ENCODE measurements at places on chromosomes 16 and 17. TPM values are rescaled to one million over a fixed set of nuclear protein-coding genes. Genes with fewer than 3 reads are reported as not detected.

DNA sequence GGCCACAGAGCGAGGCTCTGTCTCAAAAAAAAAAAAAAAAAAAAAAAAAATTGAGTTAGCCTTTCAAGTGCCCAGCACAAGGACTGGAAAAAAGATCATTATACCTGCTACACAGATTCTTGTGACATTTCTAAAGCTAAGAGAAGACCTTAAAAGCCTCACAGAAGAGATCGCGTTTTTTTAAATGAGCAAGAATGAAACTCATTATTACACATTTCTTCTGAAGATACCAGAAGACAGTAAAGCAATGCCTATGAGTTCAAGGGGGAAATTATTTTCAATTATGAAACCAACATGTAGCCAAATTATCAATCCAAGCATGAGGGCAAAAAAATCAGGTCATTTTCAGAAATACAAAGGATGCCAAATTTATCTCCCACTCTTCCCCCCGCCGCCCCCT, 56.8 kb downstream of the MED13 start:
- no peak for DNase-seq

DNA sequence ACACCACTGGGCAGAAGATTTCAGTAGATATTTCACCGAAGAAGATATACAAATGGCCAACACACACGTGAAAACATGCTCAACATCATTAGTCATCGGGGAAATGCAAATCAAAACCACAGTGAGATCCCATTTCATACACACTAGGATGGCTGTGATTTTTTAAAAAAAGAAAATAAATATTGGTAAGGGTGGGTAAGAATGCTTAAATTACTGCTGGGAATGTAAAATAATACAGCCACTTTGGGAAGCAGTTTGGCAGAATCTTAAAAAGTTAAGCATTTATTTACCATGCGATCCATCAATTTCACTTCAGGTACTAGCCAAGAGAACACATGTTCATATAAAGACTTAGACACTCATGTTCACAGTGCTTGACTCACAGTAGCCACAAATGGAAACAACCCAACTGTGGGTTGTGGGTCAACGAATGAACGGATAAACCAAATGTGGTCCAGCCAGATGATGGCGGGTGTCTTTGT, 6.5 kb upstream of the C16orf74 start:
- DNase-seq: peak; percentile 51

DNA sequence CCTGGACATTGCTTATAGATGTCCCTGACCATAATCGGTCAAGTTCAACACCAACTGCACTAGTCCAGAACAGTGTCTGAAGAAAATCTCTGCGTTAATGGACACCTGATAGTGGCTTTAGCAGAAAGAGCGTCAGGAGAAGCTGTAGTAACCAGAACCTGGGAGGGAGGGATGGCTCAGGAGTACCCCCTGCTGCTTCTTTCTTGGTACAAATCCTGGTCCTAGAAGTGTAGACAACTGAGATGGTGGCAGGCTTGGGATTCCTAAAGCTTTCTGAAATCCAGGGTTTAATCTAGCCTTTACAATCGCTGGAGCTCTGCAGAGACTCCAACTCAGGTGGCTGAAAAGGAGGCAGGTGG, 5.4 kb downstream of the MAP3K14 start:
- no peak for DNase-seq

- DNase-seq: no peak
Measured at GRCh38 chr17:3594051-3594800, 15.0 kb downstream of the TRPV1 start.

DNA sequence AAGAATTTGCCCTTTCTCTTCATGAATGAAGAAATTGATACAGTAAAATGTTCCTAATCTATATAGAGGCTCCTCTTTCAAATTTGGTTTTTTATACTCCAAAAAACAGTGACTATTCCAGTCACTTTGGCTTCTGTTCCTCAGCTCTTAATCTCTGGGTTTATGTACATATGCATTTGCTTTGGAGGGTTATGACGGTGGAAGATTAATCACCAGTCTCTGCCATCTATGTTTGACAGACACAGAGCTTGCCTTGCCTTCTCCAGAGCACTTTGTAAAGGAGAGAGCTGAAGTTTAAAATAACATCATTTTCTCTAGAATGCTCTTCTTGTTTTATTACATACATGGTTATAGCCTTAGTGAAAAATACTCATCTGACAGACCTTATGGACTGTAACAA, 99.3 kb downstream of the NLK start:
- DNase-seq: no peak

DNA sequence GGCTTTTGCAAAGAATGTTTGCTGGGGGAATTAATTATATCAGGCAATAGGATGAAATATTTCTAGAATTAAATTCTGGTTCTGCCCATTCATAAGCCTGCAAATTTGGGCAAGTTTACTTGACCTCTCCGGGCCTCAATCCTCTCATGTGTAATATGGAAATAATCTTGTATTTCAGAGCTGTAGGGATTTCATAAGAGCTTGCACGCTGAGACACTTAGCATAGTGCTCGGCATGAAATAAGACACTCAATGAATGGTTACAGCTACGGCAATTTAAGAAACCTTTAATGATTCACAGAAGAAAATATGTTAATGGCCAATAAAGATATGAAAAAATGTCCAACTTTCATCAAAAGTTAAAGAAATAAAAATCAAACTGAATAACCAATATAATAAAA, 40.6 kb upstream of the PITPNM3 start:
- no peak for DNase-seq

DNA sequence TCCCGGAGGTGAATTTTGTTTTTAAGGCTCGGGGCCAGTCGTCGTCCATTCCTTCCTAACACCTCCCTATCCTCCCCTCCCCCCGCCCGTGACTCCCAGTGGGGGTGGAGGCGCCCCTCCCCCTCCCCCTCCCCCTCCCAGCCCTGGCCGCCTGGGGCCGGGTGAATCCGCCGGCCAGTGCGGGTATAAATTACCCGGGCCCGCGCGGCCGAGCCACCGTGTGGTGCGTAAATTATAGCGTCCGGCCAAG, 2.0 kb upstream of the GSE1 start:
- no peak for DNase-seq

The BAHCC1 gene
- total RNA-seq: 0.05 TPM

DNA sequence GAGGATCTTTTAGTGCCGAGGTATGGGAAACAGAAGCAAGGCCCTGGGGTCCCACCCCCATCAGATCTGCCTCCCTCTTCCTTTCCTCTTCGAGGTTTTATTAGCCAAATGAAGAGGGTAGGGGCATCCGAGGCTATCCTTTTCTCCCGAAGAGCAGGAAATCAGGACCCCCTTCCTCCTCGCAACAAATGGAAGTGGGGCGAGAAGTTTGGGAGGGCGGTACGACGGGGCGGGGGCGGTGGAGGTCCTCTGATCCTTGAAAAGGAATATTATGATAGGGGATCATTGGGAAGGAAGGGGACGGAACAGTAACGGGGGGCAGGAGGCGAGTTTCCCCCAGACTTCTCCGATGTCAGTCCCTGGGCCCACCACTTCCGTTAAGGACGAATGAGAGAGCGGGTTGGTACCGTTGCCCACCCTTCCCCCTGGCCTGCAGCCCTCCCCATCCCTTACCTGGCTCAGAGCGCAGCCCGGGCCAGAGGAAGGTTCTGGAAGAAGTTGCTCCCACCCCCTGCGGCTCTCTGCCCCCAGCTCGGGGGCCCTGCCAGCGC, 309 bp downstream of the FOXJ1 start:
- DNase-seq: no peak

The SPATA22 gene
- total RNA-seq: 0.44 TPM

The LDHD gene
- not detected for total RNA-seq

DNA sequence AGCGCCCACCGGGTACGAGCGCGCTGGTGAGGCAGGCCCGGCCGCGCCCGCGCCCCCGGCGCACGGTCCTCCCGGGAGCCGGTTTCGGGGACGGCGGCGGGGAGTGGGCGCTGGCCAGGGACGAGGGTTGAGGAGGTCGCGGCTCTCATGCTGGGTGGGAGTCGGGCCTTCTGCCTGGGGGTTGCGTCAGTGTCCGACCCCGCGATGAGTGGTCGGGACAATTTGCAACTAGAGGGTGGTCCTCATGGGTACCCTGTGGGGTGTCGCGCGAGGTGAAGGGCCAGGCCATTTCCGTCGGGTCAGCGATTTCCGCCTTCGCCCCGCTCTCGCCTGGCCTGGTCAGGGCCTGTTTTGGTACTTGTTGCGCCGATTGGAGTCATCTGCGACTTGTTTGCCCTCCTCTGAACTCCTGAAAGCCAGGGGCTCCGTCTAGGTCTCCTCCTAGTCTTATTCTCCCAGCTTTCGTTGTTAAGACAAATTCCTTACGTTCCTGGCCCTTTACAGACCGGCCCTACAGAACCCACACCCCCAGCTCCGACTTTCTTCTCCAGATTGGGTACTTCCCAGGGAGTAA, 14.9 kb downstream of the NAA60 start:
- DNase-seq: peak; percentile 23

The SDR42E2 gene
- total RNA-seq: 0.07 TPM

DNA sequence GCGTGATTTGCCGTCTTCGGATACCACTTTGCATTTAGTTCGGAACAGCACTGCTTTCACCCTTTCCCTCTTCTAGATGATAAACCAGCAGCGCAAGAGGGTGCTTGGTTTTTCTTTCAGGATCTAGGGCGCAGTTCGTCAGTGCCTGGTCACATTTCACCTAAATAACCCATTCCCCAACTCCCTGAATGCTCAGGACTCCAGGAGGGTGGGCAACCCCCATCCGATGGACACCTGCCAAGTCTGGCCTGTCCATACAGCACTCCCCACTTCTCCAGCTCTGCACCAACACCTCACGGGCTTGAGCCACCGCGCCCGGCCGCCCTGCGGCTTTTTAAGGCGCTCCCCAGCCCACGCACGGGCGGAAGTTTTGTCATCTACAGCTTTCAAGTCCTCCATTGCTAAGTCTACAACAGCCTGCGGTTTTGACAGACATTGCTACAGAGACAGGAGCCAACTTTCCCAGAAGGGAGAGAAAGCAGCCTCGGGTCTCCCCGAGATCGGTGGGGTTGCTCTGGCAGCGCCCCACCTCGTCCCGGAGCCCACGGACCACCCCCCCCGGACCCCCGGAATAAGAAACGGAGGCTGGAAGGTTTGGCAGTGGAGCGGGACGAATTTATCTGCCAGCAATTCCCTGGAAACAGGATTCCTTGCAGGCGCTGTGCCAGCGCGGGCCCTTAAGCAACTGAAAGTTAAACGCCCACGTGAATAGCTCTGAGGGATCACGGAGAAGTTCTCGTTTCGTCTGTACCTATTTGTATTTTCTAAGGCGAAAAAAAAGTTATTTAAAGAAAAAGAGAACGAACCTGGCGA, 38.6 kb upstream of the SLFN13 start:
- DNase-seq: peak; percentile 92

GRCh38 chr17:31391496-31391949, at the start of gene RAB11FIP4:
Gene RAB11FIP4, plus strand, starts transcription at chr17:31391675. Its CDS starts 178 bp downstream, at chr17:31391853.
- peak; percentile 30 for DNase-seq

DNA sequence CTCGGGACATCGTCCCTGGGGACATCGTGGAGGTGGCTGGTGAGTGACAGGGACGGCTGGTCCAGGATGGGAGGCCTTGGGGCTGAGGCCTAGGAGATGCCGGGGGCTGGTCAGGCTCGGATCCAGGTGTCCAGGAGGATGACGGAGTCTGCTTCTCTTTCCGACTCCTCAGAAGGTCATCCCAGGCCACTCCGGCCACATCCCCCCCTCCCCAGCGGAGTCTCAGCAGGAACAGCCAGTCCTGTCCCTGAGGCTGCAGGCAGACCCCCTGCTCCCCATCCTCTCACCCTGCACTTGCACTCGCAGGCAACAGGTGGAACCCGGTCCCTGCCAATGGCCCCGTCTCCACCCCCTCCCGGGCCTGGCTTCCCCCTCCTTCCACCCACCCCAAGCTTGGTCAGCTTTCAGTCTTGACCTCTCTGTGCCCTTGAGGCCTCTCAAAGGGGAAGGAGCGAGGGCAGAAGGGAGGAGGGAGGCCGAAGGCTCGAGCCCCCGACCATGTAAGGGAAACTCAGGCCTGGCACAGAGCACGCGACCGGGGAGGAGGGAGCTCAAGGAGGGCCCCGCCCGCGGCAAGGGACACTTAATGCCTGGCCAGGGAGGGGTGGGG, 4.4 kb downstream of the ATP2A1 start:
- no peak for DNase-seq

The WIPI1 gene
- 14.0 TPM for total RNA-seq

DNA sequence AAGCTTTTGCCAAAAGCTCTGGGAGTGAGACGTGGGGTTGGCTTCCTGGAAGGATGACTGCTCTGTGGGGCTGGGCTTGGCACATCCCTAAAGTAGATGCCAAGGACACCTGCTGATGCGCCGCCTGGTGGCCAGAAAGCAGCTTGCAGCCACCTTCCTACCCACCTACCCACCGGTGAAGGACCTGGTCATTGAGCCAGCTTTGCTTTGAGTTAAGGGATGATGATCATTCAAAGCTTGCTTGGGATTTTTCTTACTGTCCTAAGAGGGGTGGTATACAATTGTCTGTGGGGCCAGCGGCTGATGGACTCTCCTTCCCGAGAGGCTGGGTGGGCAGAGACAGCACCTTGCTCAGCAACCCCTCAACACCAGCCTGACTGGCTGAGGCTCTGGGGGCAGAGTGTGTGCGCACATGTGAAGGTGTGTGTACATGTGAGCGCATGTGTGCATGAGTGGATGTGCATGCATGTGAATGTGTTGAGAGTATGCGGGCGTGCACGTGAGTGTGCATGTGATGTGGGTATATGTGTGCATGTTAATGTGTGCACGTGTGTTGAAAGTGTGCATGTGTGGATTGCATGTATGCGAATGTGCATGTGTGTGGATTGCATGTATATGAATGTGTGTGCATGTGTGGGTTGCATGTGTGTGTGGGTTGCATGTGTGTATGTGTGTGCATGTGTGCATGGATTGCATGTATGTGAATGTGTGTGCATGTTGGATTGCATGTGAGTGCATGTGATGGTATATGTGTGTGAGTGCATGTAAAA, 18.6 kb downstream of the C1QTNF1 start:
- peak; percentile 73 for DNase-seq

DNA sequence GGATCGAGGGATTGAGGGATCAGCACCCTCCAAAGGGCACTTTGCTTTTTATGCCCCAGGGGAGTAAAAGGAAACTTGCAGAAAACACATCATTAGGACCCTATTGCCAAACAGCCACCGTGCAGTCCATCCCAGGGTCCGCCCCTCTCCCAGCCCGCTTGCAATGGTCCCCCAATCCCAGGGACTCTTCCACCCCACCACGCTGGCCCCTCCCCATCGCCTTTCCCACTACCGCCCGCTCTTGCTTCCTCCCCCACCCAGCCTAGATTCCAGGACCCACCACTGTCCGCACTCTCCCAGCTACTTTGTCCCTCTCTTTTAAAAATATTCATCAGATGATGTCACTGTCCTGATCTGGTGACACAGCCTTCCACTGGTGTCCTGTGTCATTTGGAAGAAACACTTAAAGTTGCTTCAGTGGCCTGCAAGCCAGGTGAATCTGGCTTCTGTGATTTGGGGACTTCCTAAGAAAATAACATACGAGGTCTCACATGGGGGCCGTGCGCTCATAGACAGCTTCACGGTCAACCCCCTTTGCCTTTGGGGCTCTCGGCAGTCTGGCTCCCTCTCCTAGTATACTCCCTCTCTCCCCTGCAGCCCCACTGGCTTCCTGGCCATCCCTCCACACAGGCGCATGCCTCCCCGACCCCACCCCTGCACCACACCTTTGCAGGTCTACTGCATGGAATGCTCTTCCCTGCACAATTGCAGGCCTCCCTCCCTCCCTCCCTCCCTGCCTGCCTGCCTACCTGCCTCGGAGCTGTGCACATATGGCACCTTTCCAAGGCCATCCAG, 127.9 kb downstream of the RBFOX3 start:
- no peak for DNase-seq
